ENCODE measurements at places on chromosomes 5 and 9.

GRCh38 chr5:141485321-141486055 lies 658 bp downstream of the PCDHGC4 start:
- DNase-seq = no peak

DNA sequence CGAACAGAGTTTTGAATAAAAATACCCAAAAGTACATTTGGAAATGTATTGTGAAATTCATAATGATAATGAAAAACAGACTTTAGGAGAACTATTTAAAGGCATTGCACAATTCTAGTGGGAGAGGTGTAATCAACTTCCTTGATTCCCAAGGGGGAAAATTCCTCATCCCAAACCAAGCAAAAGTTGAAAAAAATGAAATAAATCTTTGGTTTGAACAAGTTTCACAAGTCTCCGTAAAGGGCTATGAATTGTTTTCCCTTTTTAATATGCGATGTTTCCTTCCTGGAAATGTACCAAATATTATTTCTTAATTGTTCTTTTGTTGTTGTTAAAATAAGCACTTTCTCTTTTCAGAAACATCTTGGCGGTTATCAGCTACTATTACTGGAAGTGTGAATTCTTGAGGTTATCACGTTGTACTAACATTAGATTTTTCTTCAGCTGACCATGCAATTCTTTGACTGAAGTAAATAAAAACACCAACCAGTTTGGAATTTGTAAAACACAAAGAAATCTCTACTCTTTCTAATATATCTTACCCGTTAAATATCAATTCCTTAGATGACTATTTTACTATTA lies 59.3 kb downstream of the SVEP1 start:
- DNase-seq = no peak

- DNase-seq = no peak
These were observed 287.2 kb downstream of the TMEM232 start for GRCh38 chr5:110439296-110439695.

GRCh38 chr5:5667136-5667554 lies 244.7 kb downstream of the ICE1 start:
- DNase-seq = no peak

- DNase-seq = no peak
These were observed 58.3 kb downstream of the EGFLAM start for GRCh38 chr5:38316544-38317224.

- no peak for DNase-seq
These were observed 234.4 kb downstream of the ARHGAP26 start for GRCh38 chr5:143004361-143005145.

GRCh38 chr9:96486386-96487028 lies 36.5 kb downstream of the HABP4 start:
- DNase-seq = no peak

DNA sequence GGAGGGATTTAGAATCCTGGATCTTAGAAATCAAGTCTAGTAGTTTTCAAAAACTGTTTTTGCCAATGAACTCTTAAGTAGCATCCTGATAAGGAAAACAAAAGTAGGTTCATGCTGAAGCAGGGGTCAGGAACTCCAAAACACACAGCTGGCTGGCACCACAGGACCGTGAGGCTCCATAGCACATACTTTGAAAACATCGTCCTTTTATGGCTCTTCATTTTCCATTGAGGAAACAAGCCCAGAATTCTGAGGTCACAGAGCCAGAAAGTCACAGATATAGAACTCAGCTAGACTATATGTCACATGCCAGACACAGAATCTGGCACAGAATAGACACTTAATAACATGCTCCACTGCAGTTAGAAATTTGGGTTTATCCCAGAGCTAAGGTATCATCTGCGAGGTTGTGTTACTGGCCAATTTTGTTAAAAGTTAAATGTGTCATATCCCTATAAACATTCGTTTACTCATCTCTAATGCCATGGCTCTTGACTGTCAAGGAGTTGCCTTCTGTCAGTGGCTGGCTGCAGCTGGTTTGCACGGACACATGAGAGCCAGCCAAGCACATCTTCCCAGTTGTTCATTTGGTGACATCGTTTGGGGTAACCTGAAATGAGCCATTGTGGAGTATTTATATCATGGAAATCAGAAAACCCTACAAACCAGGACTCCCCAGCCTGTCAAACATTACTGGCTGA lies 58.8 kb downstream of the FAM78A start:
- DNase-seq = no peak

GRCh38 chr9:95224376-95225019 lies 93.0 kb downstream of the FANCC start:
- DNase-seq = no peak

GRCh38 chr9:68793605-68794343 lies 88.7 kb downstream of the PIP5K1B start:
- DNase-seq = no peak

DNA sequence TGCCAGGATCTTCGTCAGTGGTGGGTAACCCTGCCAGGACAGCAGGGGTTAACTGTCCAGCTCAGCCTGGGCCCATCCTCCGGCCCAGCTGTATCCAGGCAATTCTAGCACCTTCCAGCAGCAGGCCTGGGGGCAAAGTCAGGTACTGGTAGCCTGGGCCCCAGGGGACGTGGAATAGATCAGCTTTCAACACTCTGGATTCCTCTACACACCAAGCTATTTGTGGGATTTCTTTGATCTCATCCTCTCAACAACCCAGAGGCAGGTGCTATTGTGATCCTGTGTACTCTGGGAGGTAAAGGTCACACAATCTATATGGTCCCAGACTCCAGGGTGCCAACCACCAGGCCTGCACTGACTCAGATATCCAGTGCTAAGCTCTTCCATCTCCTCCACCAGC lies 8.7 kb upstream of the SPOUT1 start:
- DNase-seq = no peak

DNA sequence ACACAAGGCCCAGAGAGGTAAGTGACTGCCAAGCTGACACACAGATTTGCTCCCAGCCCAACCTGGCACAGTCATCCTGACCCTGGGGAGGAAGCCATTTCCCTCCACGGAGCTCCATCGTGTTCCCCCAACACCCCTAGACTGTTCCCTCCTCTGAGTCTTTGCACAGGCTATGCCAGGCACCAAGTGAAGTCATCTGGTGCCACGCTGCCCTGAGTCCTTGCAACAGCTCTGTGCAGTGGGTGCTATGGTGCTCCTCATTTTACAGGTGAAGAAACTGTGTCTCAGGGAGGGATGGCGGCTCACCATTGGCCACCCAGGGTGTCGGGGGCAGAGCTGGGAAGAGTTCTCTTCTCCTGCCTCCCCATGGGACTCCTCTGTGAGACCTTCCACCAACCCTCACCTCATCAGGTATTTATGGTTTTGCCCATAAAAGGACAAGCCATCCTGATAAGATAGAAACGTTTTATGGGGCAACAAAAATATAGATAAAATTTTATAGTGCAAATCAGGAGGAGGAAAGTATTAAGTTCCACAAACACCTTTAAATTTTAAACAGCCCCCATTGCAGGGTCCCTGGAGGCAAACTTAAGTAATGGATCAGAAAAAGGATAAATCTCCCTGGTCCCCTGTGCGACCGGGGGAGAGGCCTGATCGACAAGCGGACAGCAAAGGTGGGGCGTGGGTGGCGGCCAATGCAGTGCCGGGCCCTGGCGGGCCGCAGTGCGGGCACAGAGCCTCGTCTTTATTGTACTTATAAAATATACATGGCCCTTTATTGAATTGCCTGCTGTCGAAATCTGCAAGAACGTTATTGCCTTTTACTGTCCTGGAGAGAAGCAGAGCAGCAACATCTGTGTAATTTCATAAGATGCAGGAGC lies 50.2 kb upstream of the ZBTB43 start:
- no peak for DNase-seq

DNA sequence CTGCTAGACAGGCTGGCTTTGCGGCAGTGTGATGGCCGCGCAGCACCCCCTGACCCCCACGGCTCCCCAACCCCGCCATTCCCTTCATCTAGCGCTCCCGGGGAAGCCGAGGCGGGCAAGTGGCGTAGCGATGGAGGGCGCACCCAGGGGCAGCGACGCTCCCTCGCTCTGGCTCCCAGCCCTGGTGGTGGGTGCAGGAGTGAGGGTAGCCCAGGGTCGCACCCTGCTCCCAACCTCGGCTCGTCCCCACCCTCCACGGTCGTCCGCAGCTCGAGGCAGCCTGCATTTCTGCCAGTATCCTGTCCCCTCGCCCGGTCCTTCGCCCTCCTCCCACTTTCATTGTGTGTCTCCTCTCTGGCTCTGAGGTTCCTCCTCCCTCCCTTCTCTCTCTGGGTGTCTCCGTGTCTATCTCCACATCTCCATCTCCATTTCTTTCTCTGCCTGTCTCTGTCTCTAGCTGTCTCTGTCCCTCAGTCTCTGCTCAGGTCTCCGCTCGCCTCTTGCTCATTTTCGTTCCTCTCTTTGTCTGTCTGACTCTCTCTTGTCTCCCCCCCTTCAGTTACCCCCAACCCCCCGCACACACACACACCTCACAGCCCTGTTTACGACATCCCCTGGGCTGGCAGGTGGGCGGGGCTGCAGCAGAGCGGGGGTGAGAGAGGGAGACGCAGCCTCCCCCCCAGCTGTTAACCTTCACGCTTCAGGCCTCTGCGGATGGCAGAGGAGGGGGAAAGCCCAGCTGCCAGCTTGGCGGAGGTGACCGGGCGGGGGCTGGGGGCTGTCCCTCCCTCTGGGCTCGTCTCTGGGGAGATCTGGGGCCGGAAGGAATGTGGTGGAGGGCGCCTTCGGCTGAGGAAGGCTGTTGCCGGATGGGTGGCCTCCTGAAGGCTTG lies 48.7 kb upstream of the PSD2 start:
- no peak for DNase-seq

DNA sequence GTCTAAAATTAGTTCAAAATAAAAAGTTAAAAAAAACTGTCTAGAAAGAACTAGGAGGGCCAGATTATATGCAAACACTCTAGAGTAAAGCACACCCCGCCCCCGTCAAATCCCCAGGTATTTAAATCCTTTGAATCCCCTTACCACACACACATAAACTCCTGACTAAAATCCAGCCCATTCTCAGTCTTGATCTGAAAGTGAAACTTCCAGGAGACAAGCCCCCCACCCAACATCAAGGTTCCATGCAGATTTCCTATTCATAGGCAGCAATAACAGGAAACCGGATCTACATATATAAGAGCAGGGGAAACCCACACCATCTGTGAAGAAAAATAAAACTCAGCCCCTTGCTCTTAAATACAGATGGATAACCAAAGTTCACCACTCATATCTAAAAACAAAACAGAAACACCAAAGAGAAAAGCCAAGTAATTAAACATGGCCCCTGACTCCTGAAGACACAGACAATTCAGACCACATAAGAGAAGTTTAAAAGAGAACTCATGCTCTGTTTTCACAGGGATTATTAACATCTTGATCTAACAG lies 42.3 kb downstream of the MARCHF3 start:
- DNase-seq = no peak

DNA sequence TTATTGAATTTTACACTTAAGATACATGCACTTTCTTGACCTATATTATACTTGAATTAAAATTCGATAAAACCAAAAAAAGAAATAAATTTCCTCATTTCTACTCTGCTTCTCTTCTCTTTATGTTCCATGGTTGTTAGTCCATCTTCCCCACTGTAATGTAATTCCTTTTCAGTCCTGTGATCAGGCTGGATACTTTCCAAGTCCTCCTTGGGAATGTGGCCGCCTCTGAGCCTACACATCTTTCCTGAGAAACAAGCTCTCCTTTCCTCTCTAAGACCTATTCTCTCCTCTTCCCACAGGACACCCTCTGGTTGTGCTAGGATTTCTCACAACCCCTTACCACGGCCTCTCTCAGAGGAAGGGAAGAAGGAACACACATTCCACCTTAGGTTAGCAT lies 285.1 kb downstream of the DNAH5 start:
- DNase-seq = no peak

- DNase-seq = no peak
These were observed 90.7 kb upstream of the PANK3 start for GRCh38 chr5:168669668-168670378.

- DNase-seq = no peak
These were observed 2.4 kb downstream of the PCYOX1L start for GRCh38 chr5:149360272-149360671.

Measured in hematopoietic multipotent progenitor cell treated with erythropoietin and hydrocortisone succinate and interleukin-3 and kit ligand, for 15 days (in vitro differentiated cells).